Transverse colon (tissue), 4 donors: ENCODE measurements at places on chromosomes 6 and 20. TPM values are rescaled to one million over a fixed set of nuclear protein-coding genes. Genes with fewer than 3 reads are reported as not detected.

- no peak for DNase-seq
These were observed 410.8 kb upstream of the PLCB4 start for GRCh38 chr20:8658103-8658502.

- no peak for DNase-seq
These were observed 36.0 kb downstream of the SESN1 start for GRCh38 chr6:109058620-109059019.

GRCh38 chr6:100845676-100846075, 35.5 kb downstream of the ASCC3 start:
- DNase-seq = no peak

DNA sequence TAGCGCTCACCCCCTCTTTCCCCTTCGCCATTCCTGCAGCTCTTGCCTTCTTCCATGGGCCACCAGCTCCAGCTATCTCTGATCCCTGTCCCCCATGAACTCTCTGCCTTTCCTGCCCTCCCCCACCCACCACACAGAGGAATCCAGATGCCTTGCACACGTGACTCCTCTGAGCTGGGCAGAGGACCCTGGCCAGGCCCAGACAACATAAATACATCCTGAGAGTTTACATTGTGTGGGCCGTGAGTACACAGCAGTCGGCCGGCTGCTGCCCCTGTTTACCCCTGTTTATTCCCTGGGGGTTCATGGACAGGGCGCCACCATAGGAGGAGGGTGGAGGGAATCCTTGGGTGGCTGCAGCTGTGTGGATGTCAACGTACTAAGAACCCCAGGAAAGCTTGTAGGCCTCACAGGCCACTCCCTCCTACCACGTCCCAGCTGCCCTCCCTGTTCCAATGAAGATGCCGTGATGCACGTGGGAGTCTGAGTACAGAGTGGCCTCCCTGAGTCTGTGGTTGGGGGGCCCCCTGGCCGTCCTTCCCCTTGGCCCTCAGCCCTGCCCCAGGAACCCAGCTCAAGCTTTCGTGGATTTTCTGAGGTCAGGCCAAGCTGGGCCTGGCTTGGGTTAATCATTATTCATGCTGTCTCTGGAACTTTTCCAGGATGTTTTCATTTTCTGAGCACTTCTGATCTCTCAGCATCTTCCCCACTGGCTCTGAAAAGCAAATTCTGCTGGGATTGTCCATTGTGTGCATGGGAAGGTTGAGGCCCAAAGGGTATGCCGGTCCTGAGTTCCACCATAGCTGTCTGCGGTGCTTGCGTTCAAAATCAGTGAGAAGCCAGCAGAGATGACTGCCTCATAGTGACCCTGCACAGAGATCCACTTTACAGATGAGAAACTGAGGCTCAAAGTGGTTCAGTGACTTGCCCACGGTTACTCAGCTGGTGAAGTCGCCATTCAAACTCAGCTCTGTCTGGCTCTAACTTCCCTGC, 136.3 kb downstream of the MRPL14 start:
- DNase-seq = peak; percentile 29

The PRICKLE4 gene
- 29.3 TPM for total RNA-seq

The CAGE1 gene
- not detected for total RNA-seq
